Ascending aorta (tissue), 2 donors: ENCODE measurements at places on chromosomes 7 and 10.

GRCh38 chr10:104119996-104120395 is 2.0 kb upstream of the SFR1 start:
- no peak for DNase-seq

DNA sequence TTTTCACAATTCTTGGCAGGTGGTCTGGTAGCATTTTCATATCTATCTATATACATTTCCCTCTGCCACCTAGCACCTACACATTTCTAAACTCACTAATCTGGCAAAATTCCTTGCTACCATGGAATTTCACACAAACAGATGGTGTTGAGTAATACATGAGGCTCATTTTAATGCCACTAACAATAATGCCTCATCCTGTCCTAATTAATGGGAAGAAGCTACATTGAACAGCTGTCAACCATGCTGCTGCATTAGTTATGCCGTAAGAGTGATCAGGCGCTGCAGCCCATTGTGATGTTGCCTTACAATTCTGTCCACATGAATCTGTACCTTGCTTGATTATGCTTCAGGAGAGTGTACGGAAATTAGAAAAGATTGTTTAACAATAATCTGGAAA is 23.2 kb downstream of the COL1A2 start:
- DNase-seq, result no peak

DNA sequence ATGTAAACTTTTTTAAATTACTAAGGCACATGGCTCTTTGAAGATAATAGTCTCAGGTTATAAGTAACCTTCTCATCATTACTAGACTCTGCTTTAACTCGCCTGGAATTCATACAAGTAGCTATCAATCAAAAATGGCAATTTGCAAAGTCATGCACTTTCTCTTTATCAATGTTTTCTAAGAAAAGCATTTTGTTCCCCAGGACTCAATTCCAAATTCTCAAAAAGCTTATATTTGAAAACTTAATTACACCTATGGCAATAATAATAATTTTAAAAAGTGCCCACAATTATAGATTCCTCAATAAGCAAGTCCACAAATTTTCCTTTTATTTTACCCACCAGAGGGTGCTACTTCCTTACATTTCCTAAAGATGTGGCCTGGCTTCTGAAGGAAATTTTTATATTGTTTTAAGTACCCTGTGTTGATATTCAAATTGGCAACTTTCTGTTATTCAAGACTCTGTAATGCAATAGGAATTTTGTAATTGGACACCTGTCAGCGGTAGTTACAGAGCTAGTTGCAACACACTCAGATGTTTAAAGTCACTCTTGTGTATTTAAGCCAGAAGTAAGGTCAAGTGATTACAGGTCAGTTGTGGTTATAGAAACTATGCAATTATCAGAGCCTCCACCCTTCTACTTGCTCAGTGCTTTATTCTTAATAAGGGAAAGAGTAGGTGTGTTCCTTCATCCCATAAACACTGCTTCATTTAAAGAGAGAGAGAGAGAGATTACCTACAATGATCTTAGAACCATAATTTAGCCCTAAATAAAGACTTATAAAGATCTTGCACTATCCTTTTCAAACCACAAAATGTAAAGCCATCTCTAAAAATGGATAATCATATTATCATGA is 47.1 kb upstream of the HYAL4 start:
- DNase-seq, result no peak

DNA sequence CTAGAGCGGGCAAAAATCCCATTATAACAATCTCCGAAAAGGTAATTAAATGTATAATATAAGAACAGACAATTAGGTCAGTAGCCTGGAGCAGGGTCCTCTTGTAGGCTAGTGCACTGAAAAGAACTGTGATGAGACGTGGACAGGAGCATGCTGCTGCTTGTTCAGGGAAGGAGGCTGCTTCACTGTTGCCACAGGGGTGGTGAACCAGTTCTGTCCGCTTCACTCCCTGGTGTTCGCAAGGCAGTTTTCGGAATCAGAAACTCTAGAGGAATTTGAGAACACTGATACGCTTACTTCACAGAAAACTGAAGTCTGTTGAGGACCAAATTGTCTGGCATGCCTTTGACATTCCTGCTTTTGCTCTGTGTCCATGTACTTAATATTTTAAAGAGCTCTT is 17.4 kb downstream of the ZNRF2 start:
- no peak for DNase-seq

DNA sequence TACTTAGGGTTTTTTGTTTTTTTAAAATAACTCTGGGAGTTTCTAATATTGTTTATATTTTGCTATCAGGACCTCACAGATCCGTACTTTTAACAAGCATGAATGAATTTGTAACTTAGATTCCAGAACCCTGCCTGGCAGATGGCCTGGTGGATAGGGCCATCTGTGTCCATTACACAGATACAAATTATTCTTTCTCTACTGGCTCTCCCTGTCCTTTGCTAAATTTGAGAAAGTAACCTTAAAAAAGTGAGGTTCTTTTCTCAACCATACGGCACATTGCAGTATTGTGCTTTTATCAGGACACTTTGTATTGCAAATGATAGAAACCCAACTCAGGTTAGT is 26.6 kb downstream of the LCOR start:
- no peak for DNase-seq

- no peak for DNase-seq
These were observed 619.0 kb downstream of the PARD3 start for GRCh38 chr10:34196058-34196433.

- no peak for DNase-seq
These were observed 94.5 kb downstream of the KIF20B start for GRCh38 chr10:89795840-89796239.

- DNase-seq, result no peak
These were observed 1.5 kb upstream of the HECW1 start for GRCh38 chr7:43110791-43111535.

- no peak for DNase-seq
These were observed 73.1 kb downstream of the HTR7 start for GRCh38 chr10:90784771-90785170.

DNA sequence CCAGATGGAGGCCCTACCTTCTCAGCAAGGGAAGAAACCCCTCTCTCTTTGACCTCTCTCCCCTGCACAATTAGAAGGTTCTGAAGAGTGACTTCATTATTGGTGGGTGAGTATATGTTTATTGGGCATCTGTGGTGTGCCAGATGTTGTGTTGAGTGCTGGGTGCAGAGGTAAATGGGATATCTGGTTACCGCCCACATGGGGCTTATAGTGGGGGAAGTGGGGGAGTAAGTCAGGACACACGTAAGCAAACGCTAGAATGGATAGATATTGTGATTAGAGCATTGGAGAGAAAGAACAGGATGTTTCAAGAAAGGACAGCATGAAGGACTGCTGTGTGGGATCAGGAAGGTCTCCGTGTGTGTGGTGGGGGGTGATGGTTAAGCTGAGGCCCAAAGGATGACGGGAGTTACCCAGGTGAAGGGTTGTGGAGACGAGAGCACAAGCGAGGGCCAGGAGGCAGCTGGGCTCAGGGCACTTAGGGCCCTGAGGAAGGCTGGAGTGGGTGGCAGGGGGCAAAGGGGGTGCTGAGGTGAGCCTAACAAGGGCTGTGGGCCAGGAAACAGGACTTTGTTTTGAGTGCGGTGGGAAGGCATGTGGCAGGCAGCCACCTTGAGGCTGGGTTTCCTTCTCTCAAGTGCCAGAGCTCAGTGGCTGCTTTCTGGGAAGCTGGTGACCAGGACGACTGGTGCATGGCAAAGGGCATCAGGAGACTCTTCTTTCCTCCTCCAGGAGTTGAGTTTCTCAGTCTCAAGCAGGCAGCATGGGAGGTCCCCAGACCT is 299.9 kb downstream of the RPS24 start:
- DNase-seq, result peak; percentile 51

GRCh38 chr10:987620-987869 is 689 bp upstream of the GTPBP4 start:
- DNase-seq, result no peak

- no peak for DNase-seq
These were observed 111.4 kb downstream of the BAMBI start for GRCh38 chr10:28788762-28789161.

GRCh38 chr10:89301721-89302445 is at the start of gene IFIT2:
TSS of gene IFIT2 (plus strand) at chr10:89302046. CDS start at chr10:89302124, 78 bp downstream.
- no peak for DNase-seq

- DNase-seq, result no peak
These were observed 12.9 kb downstream of the BHLHA15 start for GRCh38 chr7:98223898-98224700.
